Heart left ventricle (tissue), 16 donors: ENCODE measurements at places on chromosomes 16 and 17. TPM values are rescaled to one million over a fixed set of nuclear protein-coding genes. Genes with fewer than 3 reads are reported as not detected.

SERPINF2 gene
- 0.82 TPM for total RNA-seq

CYGB gene
- 20.9 TPM for total RNA-seq

GRCh38 chr17:43359469-43360110 is 39.2 kb upstream of the ARL4D start:
- no peak for DNase-seq

DNA sequence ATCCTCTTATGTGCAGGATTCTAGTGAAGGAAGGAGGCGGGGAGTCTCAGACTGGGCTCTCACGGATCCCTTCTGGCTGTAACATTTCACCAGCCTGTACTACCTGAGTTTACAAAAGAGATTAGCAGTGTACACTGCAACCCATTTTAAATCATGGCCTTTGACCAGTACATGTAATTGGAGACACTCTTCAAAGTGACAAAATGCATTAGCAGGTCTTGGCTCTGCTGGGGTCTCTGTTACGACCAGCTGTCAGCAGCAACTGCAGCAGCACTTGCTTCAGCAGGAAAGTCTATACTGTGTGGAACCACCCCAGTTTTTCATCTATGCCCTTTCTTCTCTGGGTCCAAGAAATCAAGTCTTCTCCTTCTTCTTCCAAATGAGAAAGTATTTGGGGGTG is 322.8 kb upstream of the ASIC2 start:
- no peak for DNase-seq

NEUROD2 gene
- not detected for total RNA-seq

- DNase-seq, result no peak
Observed at GRCh38 chr16:84448444-84448843, 56.0 kb downstream of the MEAK7 start.

DNA sequence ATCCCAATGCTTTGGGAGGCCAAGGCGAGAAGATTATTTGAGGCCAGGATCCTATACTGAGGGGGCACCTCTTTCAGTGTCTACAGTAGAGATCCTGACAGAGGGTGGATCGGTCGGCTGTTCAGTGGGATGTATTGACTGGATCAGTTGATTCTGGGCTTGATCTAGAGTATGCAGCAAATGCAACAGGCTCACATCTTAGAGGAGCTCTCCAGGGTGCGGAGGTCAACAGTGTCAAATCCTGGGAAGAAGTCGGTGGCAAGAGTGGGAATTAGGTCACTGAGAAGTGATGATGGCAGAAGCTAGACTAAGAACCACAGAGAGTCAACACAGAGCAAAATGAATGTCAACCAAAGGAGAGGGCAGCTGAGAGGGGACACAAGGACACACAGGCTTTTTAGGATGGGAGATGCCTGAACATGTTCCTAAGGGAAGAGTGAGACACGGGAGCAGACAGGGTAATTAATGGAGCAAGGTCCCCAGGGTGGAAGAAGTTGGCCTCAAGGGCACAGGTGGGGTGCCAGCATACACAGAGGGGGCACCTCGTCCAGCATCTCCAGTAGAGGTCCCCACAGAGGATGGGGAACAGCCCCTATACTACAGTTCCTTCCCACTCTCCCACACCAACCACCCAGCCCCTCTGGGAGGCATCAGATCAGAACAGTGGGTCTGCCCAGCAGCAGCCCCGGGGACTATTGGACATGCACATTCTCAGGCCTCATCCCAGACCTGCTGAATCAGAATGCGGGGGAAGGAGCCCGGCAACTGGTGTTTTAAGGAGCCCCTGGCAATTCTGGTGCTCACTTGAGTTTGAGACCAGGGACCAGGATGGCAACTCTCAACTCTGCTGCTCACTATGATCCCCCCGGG is 10.0 kb upstream of the CYTH1 start:
- DNase-seq, result no peak

DNA sequence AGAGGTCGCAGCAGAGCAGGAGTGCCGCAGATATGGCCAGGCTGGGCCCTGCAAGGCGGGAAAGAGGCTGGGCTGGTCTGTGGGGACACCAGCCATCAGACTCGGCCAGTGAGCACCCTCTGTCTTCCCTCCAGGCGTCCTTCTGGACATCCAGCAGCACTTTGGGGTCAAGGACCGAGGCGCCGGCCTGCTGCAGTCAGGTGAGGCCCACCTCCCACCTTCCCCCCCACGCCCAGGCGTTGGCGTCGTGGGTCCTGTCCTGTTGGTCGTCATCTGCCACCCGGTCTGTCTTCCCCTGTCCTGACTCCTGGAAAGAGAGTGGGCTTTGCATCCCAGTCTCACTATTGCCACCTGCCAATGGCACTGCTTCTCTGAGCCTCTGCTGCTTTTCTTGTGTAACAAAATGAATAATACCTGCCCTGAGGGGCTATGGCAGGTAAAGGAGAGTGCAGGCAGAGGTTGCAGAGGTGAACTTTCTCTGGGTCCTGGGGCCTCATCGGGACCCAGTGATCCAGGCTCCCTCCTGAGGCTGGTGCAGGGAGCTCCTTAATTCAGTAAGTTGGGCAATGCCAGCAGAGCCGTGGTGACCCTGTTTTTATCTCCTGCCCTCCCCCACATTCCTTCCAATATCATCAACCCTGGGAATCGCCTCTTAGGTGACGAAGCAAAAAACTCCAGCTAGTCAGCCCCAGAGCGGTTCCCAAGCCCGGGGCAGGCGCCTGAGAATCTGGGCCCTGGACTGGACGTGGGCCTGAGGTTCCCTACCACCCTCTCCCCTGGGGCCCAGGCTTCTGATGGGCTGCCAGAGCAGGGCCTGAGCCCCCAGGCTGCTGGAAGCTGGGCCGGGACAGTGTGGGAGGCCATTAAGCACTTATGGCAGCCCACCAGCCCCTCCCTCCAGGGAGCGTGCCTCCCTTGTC is 14.7 kb downstream of the SPNS2 start:
- DNase-seq, result no peak

DNA sequence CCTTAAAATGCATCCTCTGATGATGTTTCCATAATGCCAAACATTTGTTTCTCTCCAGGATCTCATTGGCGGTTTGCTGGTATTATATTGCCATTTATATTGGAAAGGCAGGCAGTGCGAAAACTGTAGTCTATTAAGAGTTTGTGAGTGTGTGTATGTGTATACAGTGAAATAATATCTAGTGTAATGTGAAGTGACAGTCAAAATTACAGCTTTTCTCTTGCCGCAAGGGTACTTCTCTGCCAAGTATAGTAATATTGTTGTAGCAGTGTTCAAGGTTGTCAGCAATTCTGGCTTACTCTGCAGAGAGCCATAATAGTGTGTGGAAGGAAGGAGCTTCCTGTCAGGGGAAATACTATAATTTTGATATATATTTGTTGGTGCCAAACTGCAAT is 178.6 kb downstream of the WWOX start:
- no peak for DNase-seq

- DNase-seq, result no peak
Observed at GRCh38 chr16:66845791-66846221, 1.6 kb downstream of the CA7 start.

DNA sequence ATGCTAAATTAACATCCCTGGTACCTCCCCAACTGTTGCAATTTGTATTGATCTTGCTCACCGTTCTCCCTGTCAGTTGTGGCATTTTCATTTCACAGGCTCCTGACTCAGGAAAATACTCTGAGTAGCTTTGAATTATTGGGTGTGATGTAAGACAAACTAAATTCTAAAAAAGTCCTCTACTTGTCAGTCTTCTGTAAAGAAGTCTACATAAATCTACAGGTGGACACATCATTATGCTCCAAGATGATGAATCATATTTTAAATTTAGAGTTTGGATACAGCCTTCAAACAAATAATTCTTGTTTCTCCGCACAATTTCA is 47.2 kb downstream of the MARCHF10 start:
- DNase-seq, result no peak

- DNase-seq, result no peak
Observed at GRCh38 chr17:63954402-63955063, 18.2 kb downstream of the SCN4A start.

DNA sequence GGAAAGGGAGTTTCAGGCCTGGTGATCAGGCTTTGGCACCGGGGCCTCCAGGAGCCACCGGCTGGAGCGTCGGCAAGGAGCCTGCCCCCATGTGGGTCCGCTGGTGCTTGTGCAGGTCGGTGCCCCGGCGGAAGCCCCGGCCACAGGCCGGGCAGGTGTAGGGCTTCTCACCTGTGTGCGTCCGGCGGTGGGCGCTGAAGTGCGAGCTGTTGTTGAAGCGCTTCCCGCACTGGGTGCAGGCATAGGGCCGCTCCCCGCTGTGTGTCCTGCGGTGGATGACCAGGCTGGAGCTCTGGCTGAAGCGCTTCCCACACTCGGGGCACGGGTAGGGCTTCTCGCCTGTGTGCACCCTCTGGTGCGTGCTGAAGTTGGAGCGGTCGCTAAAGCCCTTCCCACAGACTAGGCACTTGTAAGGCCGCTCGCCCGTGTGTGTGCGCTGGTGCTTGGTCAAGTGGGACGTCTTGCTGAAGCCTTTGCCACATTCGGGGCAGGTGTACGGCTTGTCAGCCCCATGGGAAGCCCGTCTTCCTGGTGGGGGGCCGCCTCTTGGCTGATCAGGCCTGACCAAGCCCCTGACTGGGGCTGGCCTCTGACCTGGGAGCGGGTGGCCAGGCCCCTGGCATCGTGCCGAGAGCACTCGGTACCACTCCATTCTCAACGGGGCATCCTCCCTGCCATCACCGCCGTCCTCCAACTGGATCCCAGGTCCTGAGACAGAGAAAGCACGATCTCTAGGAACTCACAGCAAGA is 14.4 kb downstream of the ZNF500 start:
- DNase-seq, result no peak

DNA sequence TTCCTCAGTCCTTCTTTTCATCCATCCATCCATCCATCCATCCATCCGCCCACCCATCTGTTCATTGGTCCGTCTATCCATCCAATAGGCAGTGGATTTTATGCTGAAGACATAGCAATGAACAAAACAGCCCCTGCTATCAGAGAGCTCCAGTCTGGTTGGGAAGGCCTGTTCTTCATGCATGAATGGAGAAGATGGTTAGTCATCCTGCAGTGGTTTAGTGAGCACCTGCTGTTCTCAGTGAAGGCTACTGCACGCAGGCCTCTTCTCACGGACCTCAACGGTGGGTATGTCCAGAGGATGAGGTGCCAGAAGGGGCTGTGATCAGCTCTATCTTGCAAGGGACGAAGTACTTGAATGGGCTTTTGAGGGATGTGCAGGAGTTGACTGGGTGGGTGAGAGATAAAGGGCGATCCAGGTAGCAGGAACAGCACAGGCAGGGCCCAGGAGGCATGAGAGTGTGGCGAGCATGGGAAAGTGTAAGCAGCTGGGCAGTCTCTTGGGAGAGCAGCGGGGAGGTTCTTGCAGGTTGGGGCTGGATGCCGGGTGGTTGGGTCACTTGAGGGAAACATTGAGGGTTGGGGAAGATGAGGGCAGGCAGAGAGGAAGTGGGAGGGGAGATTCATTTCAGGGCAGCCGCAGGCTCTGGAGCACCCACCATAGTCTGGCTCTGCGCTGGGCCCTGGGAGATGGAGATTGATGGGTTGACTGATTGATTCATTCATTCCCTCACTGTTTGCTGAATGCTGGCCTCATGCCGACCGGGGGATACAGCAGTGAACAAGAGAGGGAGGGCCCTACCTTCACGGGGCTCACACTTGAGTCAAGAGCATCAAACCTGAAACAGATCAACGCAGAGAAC is 115.0 kb upstream of the CIBAR2 start:
- no peak for DNase-seq

PRSS53 gene
- total RNA-seq, result 0.44 TPM

DNA sequence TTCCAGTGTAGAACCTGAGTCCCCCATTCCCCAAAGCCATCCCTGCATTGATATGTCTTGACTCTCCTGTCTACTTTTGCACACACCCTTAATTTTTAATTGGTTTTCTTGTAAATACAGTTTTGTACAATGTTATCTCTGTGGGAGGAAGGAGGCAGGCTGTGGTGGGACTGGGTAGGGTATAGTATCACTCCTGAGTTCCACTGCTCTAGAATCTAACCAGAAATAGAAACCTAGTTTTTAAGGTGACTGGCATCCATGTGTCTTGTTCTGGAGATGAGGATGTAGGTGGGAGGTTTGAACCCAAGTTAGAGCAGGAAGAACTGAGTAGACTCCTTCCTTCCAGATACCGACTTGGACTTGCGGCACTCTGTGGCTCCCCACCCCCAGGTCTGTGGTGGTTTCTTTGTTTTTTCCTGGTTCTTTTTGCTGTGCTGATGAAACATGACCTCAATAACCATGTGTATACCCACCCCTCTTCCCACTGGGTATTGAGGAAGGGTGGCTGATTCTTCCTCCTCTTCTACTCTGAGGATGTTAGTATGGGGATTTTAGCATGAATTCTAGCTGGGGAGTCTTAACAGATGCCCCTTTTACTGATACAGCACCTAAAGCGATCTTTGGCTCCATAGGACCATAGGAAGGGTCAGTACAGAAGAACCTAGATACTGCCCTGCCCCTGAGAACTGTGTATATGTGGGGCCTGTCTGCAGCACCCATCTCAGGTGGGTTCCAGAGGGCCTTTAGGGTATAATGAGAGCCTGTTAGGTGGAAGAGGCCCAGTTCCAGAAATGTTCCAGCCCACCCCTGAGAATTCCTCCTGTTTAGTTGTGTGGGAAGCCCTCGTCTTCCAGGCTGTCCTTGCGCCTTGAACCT is 48.7 kb downstream of the SF3B3 start:
- DNase-seq, result no peak

TAT gene
- not detected for total RNA-seq

ST6GALNAC1 gene
- 4.7 TPM for total RNA-seq

DNA sequence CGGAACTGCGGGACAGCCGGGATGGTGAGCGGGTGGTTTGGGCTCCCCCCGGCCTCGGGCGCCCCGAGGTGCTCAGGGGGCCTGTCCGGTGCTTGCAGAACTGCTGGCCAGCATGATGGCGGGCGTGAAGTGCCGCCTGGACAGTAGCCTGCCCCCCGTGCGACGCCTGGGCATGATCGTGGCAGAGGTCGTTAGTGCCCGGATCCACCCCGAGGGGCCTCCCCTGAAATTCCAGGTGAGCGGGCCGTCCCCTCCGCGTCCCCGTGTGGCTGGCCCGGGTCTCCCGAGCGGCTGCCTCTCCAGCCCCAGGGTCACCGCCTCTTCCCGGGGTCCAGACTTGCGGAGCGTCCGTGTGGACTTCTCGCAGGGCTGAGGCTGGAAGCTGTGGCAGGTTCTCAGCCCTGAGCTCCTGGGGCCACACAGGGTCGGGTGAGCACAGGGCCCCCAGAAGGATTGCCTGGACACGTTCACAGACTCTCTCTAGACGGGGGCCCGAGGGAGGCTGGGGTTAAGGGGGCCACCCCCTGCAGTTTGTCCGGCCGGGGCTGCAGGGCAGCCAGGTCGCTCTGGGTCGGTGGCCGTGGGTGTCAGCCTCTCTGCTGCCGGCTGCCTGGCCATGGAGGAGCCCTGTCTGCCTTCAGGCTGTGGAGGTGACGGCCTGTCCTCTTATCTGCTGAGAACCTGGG is 7.4 kb downstream of the TELO2 start:
- no peak for DNase-seq

- no peak for DNase-seq
Observed at GRCh38 chr17:76404976-76405563, 20.7 kb downstream of the SPHK1 start.

- DNase-seq, result peak; percentile 93
Observed at GRCh38 chr17:17506893-17507464, 10.8 kb upstream of the RASD1 start.

OTOP3 gene
- not detected for total RNA-seq
